ENCODE measurements at places on chromosomes 2 and 18. TPM values are rescaled to one million over a fixed set of nuclear protein-coding genes. Genes with fewer than 3 reads are reported as not detected.

Gene ZNF532
- total RNA-seq, result 55.5 TPM

Gene SOWAHC
- 18.4 TPM for total RNA-seq

Gene RABL2A
- 8.3 TPM for total RNA-seq

Gene KCNE4
- 10.8 TPM for total RNA-seq

Gene PJVK
- total RNA-seq, result 1.5 TPM

Gene MALL
- total RNA-seq, result 44.5 TPM

Gene APOB
- total RNA-seq, result under 0.01 TPM

Gene ZNF385B
- not detected for total RNA-seq

Gene VWA3B
- not detected for total RNA-seq

Gene SIX3
- total RNA-seq, result not detected

Gene XIRP2
- total RNA-seq, result not detected

Gene RAB27B
- 5.0 TPM for total RNA-seq

Gene NEU4
- not detected for total RNA-seq

Gene ZC3H15
- 63.0 TPM for total RNA-seq

Gene DNAJC5G
- not detected for total RNA-seq

Gene GDF7
- 1.3 TPM for total RNA-seq

Gene DNAJC27
- total RNA-seq, result 5.0 TPM

Gene TUBA3E
- total RNA-seq, result not detected

Gene EPG5
- total RNA-seq, result 36.7 TPM

Gene TAF4B
- 2.5 TPM for total RNA-seq

Gene SALL3
- total RNA-seq, result 0.53 TPM

Gene CHRND
- not detected for total RNA-seq

Gene LINC00305
- not detected for total RNA-seq

Gene TRIM43B
- not detected for total RNA-seq

Gene ALMS1
- 13.6 TPM for total RNA-seq

Gene SLC9A4
- under 0.01 TPM for total RNA-seq

Gene FBXO48
- total RNA-seq, result 0.19 TPM

Gene KLHL30
- 1.6 TPM for total RNA-seq

Gene BOLL
- total RNA-seq, result not detected

Gene REG1B
- not detected for total RNA-seq

Gene LPIN2
- total RNA-seq, result 26.3 TPM

Gene TMEM247
- total RNA-seq, result not detected

Gene TEX44
- total RNA-seq, result not detected

Gene ALPP
- not detected for total RNA-seq

Gene ANKRD30BL
- total RNA-seq, result not detected

Gene TBC1D8
- 35.3 TPM for total RNA-seq

Gene G6PC2
- total RNA-seq, result not detected

Gene SERPINB2
- 2.4 TPM for total RNA-seq

Gene MBD5
- 13.1 TPM for total RNA-seq

Gene PLGLB2
- total RNA-seq, result 0.87 TPM

Gene RELCH
- 52.6 TPM for total RNA-seq

Gene EFR3B
- 3.3 TPM for total RNA-seq

Gene IL37
- total RNA-seq, result not detected

Gene TP53I3
- 30.1 TPM for total RNA-seq

Gene CEP68
- 8.7 TPM for total RNA-seq

Gene CDH19
- total RNA-seq, result 1.7 TPM

Gene BCL2
- 1.6 TPM for total RNA-seq

Gene SERPINB13
- not detected for total RNA-seq

Gene KIAA2012
- total RNA-seq, result not detected

Gene STPG4
- total RNA-seq, result 0.53 TPM

Gene SMC6
- 17.6 TPM for total RNA-seq

Gene C2orf80
- total RNA-seq, result not detected

Gene LAMA3
- total RNA-seq, result 9.5 TPM

Data from aortic smooth muscle cell (primary cell).